ENCODE measurements at places on chromosomes 12 and 14. TPM values are rescaled to one million over a fixed set of nuclear protein-coding genes. Genes with fewer than 3 reads are reported as not detected.

- DNase-seq = no peak
Measured at GRCh38 chr12:6218347-6218925, 18.2 kb downstream of the CD9 start.

DNA sequence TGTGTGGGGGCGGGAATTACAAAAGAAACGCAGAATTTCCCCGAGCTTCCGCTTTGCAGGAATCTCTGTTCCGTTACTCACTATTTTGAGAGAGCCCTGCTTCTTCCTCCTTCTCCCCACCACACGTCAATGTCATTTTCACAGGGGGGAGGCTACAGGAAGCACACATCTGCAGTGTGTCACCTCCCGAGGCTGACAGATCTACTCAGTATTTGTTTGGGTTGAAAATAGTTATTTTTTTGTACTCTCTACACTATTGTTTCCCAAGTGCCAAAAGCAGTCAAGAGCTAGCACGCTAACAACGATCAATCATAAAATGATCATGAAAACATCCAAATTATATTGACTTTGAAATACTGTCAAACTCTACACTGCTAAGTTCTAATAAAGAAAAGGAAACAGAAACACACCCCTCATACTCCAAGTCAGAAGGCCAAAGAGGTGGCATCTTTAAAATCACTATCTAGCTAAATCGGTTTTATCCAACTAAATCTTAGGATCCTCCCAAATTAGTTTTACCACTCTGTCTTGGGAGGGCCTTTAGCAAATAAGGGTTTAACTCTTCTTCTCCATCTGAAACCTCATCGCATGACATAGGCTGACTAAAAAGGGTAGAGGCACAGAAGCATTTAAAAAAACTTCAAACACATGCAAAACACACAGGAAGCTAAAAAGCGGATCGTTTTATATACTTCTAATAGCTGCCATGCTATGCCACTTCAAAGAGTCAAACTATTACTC is 51.8 kb downstream of the FOXN3 start:
- DNase-seq = no peak

DNA sequence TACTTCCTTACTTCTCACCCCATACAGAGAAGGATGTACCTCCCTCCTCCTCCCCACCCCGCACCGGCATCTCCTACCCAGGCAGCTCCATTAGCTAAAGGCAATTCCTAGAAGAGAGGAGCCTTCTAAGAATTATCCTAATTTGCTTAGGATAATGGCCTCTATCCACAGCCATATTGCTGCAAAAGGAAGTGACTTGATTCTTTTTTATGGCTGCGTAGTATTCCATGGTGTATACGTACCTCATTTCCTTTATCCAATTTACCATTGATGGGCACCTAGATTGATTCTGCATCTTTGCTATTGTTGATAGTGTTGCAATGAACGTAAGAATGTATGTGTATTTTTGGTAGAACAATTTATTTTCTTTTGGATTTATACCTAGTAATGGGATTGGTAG is 189.7 kb downstream of the PCNX1 start:
- DNase-seq = no peak

GRCh38 chr14:75201087-75201486 is 24.7 kb upstream of the TMED10 start:
- DNase-seq = no peak

DNA sequence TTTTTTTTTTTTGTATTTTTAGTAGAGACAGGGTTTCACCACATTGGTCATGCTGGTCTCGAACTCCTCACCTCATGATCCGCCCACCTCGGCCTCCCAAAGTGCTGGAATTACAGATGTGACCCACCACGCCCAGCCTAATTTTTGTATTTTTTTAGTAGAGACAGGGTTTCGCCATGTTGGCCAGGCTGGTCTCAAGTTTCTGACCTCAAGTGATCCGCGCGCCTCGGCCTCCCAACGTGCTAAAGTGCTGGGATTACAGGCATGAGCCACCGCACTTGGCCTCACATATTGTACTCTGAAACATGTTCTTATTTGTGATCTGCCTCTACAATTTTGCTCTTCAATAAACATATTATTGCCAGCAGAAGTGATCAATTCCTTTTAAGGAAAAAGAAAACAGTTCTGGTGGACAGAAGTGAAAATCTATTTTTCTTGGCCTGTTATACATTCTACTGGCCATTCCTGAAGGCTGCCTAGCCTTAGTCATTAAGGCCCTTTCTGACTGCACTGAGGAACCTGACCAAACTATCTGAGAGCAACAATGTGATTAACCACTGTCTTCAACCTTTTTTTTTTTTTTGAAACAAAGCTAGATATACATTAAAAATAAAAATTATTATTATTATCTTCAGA is 36.1 kb downstream of the SNX6 start:
- no peak for DNase-seq

DNA sequence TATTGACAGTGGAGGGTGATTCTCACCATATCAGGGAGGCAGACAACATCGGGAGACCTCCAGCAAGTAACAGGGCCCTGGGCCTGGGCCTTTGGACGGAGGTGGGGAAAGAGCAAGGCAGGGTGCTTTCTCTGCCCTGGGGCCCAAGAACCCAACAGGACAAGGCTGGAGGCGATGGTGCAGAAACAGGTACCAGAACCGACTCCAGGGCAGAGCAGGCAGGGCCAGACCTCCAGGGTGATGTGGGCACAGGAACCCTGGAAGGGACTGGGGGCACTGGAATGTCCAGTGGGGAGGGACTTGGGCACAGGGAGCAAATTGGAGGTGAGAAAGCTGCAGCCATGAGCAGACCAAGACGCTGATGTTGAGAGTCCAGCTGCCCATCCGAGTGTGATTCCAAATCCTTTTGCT is 44.4 kb downstream of the PRMT8 start:
- no peak for DNase-seq

- DNase-seq = no peak
Measured at GRCh38 chr12:111261911-111262676, 106.8 kb downstream of the PHETA1 start.

DNA sequence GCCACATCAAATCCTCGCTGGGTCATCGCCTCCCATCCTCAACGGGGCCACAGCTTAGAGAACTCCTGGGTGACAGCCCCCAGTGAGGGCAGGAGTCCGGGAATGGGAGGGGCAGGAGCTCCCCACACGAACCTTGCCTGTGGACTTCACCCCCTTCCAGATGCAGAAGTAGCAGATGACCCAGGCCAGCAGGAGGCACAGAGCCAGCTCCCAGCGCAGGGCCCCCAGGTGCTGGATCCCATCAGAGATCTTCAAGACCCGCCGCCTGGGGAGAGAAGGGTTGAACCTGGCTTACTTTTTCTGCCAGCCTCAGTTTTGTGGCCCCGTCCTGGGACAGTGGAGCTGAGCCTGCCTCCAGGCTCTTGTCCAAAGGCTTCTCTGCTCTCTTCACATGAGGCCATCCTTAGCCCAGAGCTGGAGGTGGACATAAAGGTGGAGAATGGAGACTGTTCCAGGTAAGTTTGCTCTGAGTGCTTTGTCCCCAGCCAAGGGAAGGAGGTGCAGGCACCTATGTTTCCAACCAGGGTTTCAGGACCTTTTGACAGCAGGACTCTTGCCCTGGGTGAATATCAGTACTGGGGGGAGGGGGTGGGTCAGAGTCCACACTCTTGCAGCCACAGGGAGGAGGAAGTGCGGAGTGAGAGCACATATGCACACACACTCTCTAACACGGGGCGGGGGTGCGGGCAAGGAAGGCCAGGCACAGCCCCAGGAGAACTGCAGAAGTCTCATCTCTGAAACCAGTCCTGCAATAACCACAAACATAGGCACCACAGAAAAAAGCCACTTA is 23.3 kb upstream of the SLC6A12 start:
- DNase-seq = no peak

DNA sequence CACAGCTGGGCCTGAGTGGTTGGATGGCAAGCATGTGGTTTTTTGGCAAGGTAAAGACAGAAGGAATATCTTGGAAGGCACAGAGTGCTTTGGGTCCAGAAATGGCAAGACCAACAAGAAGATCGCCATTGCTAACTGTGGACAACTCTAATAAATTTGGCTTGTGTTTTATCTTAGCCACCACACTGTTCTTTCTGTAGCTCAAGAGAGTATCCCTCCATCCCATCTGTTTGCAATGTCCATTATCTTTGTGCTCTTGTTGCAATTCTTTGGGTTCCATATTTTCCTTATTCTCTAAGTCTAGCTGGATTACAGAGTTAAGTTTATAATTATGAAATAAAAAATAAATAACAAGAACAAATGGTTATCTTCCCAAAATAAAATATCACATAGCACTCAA is 6.7 kb upstream of the DAAM1 start:
- DNase-seq = no peak

GRCh38 chr12:111434680-111435338 is 29.1 kb downstream of the SH2B3 start:
- DNase-seq = peak; percentile 84

GRCh38 chr12:104334581-104334980 is 31.0 kb downstream of the EID3 start:
- peak; percentile 43 for DNase-seq

DNA sequence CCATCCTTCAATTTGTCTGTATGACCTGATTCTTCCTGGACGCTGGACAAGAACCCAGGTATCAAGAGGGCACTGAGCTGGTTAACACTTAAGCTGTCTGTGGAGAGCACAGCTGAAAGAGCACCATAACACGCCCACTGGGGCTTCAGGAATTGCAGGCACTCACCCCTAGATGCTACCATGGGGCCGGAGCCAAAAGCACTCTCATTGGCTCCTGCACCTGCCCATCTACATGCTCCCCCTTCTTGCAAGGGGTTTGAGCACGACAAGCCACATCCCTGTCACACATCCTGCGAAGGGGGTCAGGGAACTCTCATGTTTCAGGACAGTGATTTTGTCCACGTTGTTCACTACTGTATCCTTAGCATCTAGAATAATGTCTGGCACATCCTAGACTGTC is 35.1 kb upstream of the TBC1D15 start:
- DNase-seq = no peak

GRCh38 chr12:98332642-98333041 is 182.7 kb upstream of the TMPO start:
- DNase-seq = no peak

DNA sequence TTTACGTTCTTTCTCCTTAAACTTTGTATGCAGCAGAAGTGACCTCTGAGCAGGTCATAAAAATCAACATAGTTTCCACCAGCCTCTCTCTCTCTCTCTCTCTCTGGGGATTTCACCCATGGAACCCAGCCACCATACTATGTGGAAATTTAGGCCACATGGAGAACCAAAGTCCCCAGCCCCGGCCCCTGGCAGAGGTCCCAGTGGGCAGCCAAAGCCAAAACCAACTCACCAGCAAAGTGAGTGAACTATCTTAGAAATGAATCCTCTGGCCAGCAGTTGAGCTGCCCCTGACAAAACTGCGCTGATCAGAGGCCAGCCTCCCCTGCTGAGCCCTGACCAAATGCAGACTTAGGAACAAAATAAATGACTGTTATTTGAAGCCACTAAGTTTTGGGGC is 9.2 kb downstream of the DUSP6 start:
- peak; percentile 77 for DNase-seq

DNA sequence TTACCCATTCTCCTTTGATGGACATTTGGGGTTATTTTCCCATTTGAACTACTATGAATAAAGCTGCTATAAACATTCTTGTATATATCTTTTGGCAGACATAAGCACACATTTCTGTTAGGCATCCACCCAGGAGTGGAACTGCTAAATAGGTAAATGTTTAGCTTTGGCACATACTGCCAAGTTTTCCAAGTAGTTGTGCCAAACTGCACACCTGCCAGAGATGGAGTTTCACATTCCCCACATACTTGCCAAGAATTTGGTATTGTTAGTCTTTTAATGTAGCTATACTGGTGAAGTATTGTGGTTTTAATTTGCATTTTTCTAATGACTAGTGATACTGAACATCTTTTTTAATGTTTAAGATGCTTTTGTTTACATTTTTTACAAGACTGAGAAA is 201.0 kb downstream of the GXYLT1 start:
- DNase-seq = no peak

GRCh38 chr12:16681196-16681595 is 75.2 kb upstream of the LMO3 start:
- DNase-seq = no peak

GRCh38 chr14:53954551-53955228 is 1.9 kb downstream of the BMP4 start:
- DNase-seq = peak; percentile 68

DNA sequence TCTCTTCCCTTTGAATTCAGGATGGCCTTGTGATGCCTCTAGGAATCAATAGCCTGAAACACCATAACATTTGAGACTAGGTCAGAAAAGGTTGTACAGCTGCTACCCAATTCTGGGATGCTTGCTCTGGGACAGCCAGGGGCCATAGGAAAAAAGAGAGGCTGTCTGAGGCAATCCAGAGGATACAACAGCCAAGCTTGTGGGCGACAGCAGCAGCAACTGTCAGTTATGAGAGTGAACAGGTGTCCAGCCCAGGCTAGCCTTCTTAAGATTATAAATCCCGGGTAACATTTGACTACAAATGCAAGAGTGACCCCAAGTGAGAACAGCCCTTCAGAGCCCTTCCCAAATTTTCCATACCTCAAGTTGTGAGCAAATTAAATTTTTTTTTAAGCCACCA is 11.1 kb downstream of the DCN start:
- no peak for DNase-seq

DNA sequence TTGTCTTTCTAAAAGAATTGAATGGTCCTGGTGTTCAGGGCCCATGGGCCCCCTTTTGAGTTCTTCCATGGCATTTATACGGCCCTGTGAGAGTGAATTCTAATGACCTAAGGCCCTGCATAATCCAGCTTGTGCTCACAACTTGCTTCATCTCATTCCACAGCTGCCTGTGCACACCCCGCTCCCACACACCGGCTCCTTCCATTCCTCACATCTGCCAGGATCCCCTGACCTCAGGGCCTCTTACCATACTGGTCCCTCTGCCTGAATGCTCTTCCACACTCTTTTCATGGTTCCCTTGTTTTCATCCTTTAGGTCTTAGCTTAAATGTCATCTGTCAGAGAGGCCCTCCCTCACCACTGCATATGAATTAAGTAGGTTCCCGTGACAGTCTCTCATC is 49.5 kb upstream of the EGLN3 start:
- no peak for DNase-seq

DNA sequence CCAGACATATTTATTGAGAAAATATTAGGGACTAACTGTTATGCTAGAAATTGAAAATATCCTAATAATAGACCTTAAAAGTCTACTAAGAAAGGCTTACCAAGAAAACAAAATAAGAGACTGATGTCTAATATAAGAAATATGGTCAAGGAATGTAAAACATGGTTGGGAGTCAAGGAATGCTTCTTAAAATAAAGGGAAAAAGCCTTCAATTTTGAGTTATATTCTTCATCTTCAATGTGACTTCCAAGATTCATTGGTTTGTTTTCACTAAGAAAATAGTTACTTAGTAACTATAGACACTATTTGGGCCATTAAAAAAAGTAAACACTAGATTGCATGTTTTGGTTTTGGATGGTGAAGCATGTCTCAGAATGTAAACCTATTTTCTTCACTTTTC is 88.1 kb upstream of the ETV6 start:
- no peak for DNase-seq

The CLEC2A gene
- total RNA-seq = not detected

The KRT72 gene
- total RNA-seq = not detected

The WSCD2 gene
- total RNA-seq = 0.45 TPM

The KLRD1 gene
- 1.5 TPM for total RNA-seq

The NPAS3 gene
- total RNA-seq = 1.1 TPM

The DEPDC4 gene
- 0.40 TPM for total RNA-seq

The TBX3 gene
- 16.3 TPM for total RNA-seq

The PLEKHH1 gene
- total RNA-seq = 5.5 TPM

The ALDH6A1 gene
- total RNA-seq = 59.8 TPM
